ENCODE measurements at places on chromosomes 3 and 15. TPM values are rescaled to one million over a fixed set of nuclear protein-coding genes. Genes with fewer than 3 reads are reported as not detected.

The FBXO22 gene
- 23.2 TPM for total RNA-seq

The SNX22 gene
- 2.0 TPM for total RNA-seq

The GPR27 gene
- 28.1 TPM for total RNA-seq

The SH3GL3 gene
- total RNA-seq = 135 TPM

The LRRC3B gene
- 6.1 TPM for total RNA-seq

The IL17RD gene
- 29.9 TPM for total RNA-seq

The HEMK1 gene
- total RNA-seq = 12.8 TPM

The GNB5 gene
- 82.3 TPM for total RNA-seq

DNA sequence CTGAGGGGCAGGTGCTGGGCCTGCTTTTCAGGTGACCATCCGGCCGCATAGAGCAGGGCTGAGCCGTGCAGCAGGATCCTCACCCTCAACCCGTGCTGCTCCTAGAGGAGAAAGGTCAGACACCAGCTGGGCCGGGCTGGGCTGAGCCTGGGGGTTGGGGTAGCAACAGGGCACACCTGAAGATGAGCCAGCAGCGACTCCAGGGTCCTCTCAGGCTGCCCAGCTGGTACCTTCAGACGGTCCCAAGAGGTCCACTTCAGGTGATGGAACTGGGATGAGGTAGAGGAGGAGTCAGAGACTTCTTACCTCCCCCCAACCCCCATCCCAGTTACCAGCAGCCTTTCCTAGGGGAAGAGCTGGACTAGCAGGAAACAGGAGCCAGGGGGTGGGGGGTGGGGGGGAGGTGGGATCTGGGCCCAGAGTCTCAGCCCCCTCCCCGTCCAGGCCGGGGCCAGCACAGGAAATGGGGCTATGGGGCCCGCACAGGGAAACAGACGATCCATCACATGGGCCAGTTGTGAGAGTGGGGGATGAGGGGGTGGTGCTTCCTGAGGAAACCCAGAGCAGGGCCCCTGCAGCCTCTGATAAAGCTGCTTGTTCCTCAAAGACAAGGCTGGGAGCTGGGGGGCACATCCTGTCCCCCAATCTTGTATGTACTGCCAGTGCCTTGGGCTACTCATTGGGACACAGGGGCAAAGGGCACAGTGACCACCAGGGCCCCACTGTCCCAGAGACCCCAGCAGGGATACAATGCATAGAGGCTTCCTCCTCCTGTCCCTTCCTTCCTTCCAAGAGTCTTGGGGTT is 3.0 kb downstream of the INKA1 start:
- peak overlapping the region; percentile 48 for H3K27ac ChIP-seq
- no peak overlapping the region for H3K4me3 ChIP-seq
- H3K36me3 ChIP-seq = no peaks in the 10 kb centered on the region
- H3K27me3 ChIP-seq = no peaks in the 10 kb centered on the region

- H3K27ac ChIP-seq = no peak overlapping the region
- no peaks in the 10 kb centered on the region for H3K36me3 ChIP-seq
- DNase-seq = no peak
- H3K4me1 ChIP-seq = peaks cover 4% of the 10 kb centered on the region
Measured at GRCh38 chr3:13348661-13349396, 71.3 kb downstream of the NUP210 start.

DNA sequence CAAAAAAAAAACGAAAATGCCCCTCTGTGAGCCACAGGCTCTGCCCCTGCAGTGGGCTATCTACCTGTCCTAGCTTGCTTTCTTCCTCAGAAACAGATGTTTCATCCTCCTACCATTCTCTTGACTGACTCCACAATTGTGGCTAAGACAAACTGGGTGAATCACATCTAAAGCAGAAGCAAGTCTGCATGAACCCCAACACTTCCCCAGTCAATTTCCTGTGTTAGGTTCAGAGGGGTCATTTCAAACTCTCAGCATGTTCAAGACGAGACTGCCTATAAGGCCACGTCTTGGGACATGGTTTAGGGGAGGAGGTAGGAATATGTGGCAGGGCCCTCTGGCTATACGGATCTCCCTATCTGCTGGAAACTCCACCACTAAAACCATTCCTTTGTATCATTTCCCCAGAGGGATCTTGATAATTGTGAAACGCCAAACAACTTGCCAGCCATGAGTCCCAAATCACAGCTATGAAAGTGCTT is 28.6 kb upstream of the ANKDD1A start:
- H3K27me3 ChIP-seq = no peaks in the 10 kb centered on the region
- H3K27ac ChIP-seq = no peak overlapping the region
- DNase-seq = no peak
- H3K4me3 ChIP-seq = no peak overlapping the region

GRCh38 chr15:73620078-73620477 is 13.1 kb downstream of the NPTN start:
- no peak overlapping the region for H3K4me3 ChIP-seq
- DNase-seq = no peak
- H3K27me3 ChIP-seq = no peaks in the 10 kb centered on the region
- H3K27ac ChIP-seq = no peak overlapping the region
- H3K4me1 ChIP-seq = peaks cover 16% of the 10 kb centered on the region

GRCh38 chr3:193974671-193975535 is 161.0 kb upstream of the HES1 start:
- H3K27me3 ChIP-seq = no peaks in the 10 kb centered on the region
- no peaks in the 10 kb centered on the region for H3K36me3 ChIP-seq
- peaks cover 3% of the 10 kb centered on the region for H3K4me1 ChIP-seq
- H3K4me3 ChIP-seq = no peak overlapping the region
- no peak for DNase-seq

DNA sequence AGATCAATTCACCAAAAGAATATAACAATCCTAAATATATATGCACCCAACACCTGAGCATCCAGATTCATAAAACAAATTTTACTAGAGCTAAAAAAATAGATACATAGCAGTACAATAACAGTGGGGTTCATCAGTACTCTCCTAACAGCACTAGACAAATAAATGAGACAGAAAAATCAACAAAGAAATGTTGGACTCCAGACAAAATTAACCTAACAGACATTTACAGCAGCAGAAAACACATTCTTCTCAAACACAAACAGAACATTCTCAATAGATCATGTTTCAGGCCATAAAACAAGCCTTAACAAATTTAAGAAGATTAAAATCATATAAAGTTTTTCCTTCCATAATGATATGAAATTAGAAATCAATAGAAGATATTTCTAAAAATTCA is 124.8 kb upstream of the NECTIN3 start:
- no peaks in the 10 kb centered on the region for H3K27me3 ChIP-seq
- H3K27ac ChIP-seq = no peak overlapping the region
- no peaks in the 10 kb centered on the region for H3K4me1 ChIP-seq
- H3K36me3 ChIP-seq = no peaks in the 10 kb centered on the region

- no peak for DNase-seq
- peak overlapping the region; percentile 66 for H3K4me3 ChIP-seq
- H3K27me3 ChIP-seq = no peaks in the 10 kb centered on the region
- peaks cover 21% of the 10 kb centered on the region for H3K4me1 ChIP-seq
- H3K27ac ChIP-seq = peak overlapping the region; percentile 39
Measured at GRCh38 chr3:184561913-184562877, 610 bp downstream of the EPHB3 start.

DNA sequence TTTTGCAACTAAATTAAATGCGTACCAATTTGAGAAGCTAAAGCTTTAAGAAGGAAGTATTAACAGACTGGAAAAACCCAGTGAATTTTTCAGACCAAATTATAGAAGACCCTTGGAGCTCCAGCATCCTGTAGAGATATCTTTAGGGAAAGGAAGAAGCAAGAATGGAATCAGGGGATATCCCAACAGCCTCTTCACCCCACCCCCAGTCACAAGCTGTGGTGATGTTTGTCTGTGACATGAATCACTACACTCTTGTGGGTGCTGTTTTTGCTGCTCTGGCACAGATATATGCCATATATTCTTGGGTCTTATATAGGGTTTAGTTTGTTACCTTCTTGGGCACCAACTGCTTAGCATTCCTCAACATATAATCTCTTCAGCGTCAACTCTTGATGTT is 78.5 kb upstream of the BCL6 start:
- no peak overlapping the region for H3K27ac ChIP-seq
- no peak overlapping the region for H3K4me3 ChIP-seq
- no peaks in the 10 kb centered on the region for H3K27me3 ChIP-seq
- no peaks in the 10 kb centered on the region for H3K4me1 ChIP-seq
- no peak for DNase-seq

- no peaks in the 10 kb centered on the region for H3K4me1 ChIP-seq
- H3K27me3 ChIP-seq = no peaks in the 10 kb centered on the region
- no peak overlapping the region for H3K27ac ChIP-seq
- H3K36me3 ChIP-seq = no peaks in the 10 kb centered on the region
Measured at GRCh38 chr3:56303487-56303886, 164.8 kb downstream of the ERC2 start.

DNA sequence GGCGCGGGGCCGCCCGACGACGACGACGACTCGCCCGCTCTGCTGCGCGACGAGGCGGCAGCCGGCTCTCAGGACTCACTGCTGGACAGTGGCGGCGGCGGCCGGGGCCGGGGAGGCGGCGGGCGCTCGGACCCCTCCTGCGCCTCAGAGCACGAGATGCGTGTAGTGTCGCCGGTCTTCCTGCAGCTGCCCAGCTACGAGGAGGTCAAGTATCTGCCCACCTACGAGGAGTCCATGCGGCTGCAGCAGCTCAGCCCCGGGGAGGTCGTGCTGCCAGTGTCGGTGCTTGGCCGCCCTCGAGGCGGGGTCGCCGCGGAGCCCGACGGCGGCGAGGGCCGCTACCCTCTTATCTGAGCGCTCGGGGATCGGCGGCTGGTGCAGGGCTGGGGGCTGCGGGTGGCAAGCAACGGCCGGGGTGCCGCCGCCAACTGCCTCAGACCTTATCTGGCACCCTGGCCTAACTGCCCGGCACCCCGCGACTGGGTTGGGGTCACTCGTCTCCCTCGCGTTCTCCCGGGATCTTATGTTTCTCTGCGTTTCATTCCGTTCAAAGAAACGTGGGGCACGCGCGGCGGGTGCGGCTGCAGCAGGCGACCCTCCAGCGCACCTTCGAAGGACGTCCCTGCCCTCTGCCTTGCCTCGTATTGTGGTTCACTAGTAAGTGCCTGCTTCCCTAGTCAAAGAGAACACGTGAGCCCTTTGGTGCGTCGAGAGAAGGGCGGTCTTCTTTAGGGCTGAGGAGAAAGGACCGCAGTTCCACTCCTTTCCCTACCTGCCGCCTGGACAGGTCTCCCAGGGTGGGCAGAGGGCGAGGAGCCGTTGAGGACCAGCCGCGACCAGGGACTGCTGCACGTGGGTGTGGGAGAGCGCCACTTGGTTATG is 1.0 kb downstream of the C3orf80 start:
- H3K4me3 ChIP-seq = peak overlapping the region; percentile 54
- H3K4me1 ChIP-seq = peaks cover 8% of the 10 kb centered on the region
- H3K27ac ChIP-seq = no peak overlapping the region
- peak; percentile 16 for DNase-seq
- no peaks in the 10 kb centered on the region for H3K36me3 ChIP-seq

- H3K4me3 ChIP-seq = no peak overlapping the region
- H3K36me3 ChIP-seq = no peaks in the 10 kb centered on the region
- no peaks in the 10 kb centered on the region for H3K4me1 ChIP-seq
- no peak overlapping the region for H3K27ac ChIP-seq
- DNase-seq = no peak
Measured at GRCh38 chr3:353191-353739, 156.7 kb downstream of the CHL1 start.

- DNase-seq = no peak
- peak overlapping the region; percentile 32 for H3K27ac ChIP-seq
- H3K27me3 ChIP-seq = no peaks in the 10 kb centered on the region
- H3K4me3 ChIP-seq = no peak overlapping the region
- no peaks in the 10 kb centered on the region for H3K36me3 ChIP-seq
- peaks cover 4% of the 10 kb centered on the region for H3K4me1 ChIP-seq
Measured at GRCh38 chr3:112199622-112200316, 66.7 kb upstream of the GCSAM start.

DNA sequence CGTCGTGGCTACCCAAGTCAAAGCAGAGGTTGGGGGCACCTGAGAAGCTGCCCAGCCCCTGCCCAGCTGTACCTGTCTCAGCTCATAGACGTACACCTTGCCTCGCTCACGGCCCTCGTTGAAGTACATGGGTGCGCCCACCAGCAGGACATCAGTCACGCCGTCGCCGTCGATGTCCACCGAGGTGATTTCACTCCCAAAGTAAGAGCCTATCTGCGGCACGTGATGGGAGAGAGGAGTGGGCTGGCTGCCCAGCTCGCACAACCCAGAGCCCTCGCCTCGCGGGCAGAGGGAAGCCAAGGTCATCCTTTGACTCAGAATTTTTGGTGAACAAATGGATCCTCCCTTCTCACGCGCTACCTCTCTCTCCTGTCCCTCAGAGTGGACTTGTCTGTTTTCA is 54.7 kb downstream of the FEM1B start:
- H3K27ac ChIP-seq = no peak overlapping the region
- H3K27me3 ChIP-seq = no peaks in the 10 kb centered on the region
- H3K4me3 ChIP-seq = no peak overlapping the region
- H3K36me3 ChIP-seq = no peaks in the 10 kb centered on the region

- peak; percentile 14 for DNase-seq
- peaks cover 20% of the 10 kb centered on the region for H3K4me1 ChIP-seq
- peak overlapping the region; percentile 44 for H3K27ac ChIP-seq
- H3K36me3 ChIP-seq = no peaks in the 10 kb centered on the region
Measured at GRCh38 chr3:30437171-30437601, 169.2 kb upstream of the TGFBR2 start.

DNA sequence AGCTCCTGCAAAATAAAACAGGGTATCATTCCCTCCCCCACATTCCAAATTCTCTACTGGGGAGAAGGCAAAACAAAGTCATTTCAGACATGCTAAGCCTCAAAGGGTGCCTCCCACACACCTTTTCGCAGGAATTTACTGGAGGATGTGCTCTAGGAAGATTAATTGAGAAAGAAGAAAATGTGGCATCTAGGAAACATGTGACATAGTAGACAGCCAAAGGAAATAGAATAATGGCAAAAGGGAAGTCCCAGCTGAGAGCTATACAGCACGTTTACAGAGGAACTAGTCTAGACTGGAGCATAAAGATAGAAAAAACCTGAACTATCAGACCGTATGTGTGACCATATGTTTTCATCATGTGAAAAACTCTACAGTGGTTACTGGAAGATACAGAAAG is 58.8 kb upstream of the MELTF start:
- H3K27ac ChIP-seq = no peak overlapping the region
- H3K4me3 ChIP-seq = no peak overlapping the region
- no peak for DNase-seq
- H3K36me3 ChIP-seq = no peaks in the 10 kb centered on the region

- no peaks in the 10 kb centered on the region for H3K36me3 ChIP-seq
- no peaks in the 10 kb centered on the region for H3K27me3 ChIP-seq
- H3K4me1 ChIP-seq = no peaks in the 10 kb centered on the region
- DNase-seq = no peak
Measured at GRCh38 chr3:187661267-187661666, 8.9 kb downstream of the SST start.

GRCh38 chr3:160472344-160472743 is 22.8 kb upstream of the TRIM59 start:
- H3K4me1 ChIP-seq = no peaks in the 10 kb centered on the region
- H3K4me3 ChIP-seq = no peak overlapping the region
- no peak for DNase-seq

DNA sequence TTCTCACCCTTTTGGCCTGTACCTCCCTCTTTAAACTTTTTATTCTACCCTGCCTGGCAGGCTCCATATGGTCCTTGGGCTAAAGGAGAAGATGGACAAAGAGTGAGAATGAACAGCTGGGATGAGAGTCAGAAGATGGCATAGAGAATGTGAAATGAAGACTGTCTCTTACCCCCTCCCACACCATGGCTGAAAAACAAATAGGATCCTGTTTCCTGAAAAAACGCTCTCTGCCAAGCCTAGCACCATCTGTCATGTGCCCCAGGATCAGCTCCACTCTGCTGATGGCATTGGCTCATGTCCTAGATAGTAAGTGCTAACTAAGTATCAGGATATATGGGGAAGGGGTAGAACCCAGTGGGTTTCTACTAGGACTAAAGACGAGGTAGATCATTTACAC is 238.6 kb downstream of the MEX3B start:
- no peaks in the 10 kb centered on the region for H3K4me1 ChIP-seq
- H3K27me3 ChIP-seq = no peaks in the 10 kb centered on the region
- H3K36me3 ChIP-seq = no peaks in the 10 kb centered on the region
- DNase-seq = no peak
- H3K4me3 ChIP-seq = no peak overlapping the region

All from testis (tissue), 5 donors.